Sigmoid colon (tissue), 7 donors: ENCODE measurements at places on chromosomes 7 and 10. TPM values are rescaled to one million over a fixed set of nuclear protein-coding genes. Genes with fewer than 3 reads are reported as not detected.

Gene NOC3L
- total RNA-seq = 17.5 TPM

Gene SRRM3
- 8.7 TPM for total RNA-seq

- DNase-seq = no peak
Measured at GRCh38 chr7:116447436-116447835, 52.1 kb upstream of the CAV2 start.

DNA sequence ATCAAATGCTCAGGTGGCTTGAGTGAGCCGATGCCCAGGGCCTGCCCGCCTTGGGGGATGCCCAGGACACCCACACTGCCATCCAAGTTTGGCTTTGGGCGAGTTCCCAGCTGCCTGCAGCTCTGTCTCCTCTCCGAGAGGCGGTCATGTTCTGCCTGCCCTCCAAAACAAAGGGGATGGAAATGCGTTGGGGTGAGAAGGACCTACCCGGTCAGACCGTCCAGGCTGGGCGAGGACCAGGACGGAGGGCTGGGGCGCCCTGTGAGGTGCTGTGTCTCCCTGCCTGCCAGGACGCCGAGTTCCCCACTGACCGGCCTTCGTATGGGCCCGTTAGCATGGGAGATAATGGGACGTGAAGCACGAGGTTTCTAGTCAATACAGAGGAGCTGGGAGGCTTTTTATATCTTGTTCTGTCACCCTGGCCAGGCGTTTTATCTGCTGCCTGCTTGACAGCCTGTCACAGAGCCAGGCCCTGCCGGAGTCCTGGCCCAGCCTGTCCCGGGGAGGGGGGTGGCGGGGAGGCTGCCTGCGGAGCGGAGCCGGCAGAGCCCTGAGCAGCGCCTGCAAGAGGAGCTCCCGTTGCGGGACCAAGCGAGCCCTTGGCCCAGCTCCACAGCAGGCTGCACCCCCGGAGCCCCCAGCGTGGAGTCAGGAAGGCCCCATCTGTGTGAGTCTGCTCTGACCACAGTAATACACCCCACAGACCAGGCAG is 22.0 kb upstream of the ELFN1 start:
- no peak for DNase-seq

DNA sequence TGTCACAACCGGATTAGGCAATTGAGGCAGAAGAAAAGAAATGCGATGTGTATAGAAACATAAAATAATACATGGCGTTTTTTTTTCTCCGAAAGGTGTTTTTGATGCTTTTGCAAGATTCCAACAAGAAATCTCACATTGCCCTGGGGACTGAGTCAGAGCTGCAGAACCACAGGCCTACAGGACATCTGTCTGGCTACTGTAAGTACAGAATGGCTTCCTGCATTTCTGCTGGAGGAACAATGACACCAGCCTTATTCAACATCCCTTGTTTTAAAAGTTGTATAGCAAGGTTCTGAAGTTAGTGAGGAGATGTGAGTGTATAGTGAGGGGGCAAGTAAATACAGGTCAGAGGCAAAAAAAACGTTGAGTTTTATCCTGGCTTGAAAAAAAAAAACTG is 256.4 kb downstream of the ABCA13 start:
- DNase-seq = no peak

GRCh38 chr7:7639421-7639820 is 1.1 kb upstream of the UMAD1 start:
- no peak for DNase-seq

DNA sequence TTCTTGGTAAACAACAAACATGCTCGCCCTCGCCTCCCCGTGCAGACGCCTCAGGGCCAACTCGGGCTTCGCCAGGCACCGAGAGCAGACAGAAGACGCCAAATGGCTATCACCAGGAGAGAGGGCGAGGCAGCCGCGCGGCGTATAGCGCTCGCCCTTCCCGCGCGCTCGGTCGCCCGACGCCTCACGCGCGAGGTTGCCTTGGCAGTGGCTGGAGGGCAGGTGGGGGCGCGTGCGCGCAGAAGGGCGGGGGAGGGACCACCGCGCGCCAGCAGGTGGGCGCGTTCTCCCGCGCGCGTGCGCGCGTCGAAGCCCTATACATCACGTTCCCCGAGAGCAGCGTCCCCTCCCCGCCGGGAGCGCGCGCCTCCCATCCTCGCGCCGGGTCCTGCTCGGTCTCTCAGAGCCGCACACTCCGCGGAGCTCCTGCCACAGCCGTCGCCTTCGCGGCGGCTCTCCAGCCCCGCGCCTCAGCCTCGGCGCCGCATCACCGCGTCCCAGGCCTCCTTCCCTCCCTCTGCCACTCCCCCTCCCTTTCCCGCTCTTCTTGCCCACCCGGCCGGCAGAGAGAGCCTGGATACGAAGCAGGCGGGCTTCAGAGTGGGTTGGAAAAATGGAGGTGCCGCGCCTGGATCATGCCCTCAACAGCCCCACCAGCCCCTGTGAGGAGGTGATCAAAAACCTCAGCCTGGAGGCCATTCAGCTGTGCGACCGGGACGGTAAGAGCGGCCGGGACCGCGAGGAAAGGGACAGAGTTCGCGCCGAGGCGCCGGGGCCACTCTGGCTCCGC is at the start of gene PHYHIPL:
PHYHIPL (plus strand) TSS at position 403 of the 790 bp plus-strand sequence; CDS start at position 614, 211 bp downstream.
- DNase-seq = peak; percentile 52

DNA sequence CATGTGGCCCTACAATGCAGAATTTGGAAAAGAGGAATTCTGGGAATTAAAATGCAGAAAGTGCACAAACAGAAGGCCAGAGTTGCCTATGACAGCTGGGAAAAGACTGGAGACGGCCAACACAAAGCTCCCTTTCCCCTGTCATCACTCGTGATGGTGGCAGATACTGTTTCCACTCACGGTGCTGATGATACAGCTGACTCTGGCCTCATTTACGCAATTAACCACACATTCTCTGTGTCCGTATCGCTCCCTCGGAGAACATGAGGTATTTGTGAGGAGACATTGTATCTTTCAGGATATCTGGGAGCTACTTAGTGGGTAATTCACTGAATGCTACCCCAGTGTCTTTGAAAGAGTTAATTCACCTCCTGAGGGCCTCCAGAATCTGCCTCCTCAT is 172.8 kb downstream of the TAX1BP1 start:
- no peak for DNase-seq

DNA sequence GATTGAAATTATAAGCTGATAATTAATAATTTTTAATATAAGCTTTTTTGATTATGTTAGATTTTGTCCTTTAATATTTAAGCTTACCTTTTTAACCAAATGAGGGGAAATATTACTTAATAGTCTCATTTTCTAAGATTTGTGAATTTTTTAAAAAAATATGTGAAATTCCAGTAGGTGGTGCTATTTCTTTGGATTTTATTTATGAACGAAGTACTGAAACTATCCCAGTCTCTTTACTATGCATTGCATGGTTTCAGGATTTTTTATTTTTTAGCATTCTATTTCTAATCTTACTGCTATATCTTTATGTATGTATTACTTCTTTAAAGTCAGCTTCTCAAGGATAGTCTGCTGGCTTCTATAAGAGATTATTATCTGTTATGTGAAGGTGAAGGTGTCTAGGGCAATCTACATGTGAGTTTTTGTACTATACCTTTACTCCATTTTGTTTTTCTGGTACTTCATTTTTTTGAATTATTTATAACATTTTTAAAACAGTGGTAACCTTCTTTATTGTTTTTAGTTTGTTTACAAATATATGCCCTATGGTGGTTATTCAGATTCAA is 78.3 kb downstream of the ATRNL1 start:
- DNase-seq = no peak
